ENCODE measurements at places on chromosomes 2 and 18.

- DNase-seq = no peak
Measured at GRCh38 chr2:151071382-151071781, 190.3 kb downstream of the RBM43 start.

DNA sequence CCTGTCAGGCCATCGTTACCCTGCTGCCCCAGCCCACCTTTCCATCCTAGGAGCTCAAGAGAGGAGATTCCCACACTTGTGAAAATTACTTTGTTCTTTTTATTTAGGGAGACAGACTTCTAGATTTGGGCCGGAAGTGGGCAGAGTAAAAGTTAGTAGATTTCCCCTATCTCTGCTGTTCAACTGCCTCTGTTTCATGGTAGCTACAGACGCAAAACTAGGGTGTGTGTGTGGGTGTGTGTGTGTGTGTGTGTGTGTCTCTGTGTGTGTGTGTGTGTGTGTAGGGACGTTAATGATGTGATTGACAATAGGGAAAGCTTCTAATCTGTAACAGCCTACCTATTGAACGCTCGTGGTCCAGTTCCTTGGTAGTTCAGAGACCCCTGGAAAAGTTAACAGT lies 438 bp downstream of the PSMA8 start:
- no peak for DNase-seq

DNA sequence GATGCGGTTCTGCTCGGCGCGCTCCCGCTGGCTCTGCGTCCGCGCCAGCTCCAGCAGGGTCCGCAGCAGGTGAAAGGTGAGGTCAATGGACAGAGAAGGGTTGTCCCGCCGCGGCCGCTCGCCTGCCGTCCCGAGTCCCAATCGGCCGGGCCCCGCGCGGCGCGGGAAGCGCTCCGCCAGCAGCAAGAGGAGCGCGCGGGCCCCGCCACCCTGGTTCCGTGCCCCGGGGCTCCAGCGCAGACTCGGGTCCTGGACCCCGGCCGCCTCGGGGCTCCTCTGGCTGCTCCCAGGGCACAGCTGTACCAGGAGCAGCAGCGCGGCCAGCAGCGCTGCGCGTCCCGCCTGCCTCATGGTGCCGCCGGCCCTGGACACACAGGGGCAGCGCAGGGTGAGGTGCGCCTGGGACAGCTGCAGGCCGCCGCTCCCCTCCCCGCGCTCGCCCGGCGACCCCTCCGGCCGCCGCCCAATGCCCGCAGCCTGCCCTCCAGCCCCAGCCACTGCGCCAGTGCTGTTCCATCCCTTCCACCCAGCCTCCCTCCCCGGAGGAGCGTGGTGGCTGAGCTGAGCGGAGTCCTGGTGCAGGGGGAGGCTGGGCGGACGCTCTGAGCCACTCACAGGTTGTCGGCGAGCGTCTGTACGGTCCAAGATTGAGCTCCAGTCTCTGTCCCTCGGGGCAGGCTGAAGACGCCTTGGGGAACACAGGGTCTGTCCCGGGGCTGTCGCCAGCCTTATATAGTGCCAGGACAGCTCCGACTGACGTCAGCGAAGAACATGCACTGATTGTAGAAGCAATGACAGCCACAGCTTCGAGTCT lies 493 bp downstream of the UCN start:
- DNase-seq = no peak

DNA sequence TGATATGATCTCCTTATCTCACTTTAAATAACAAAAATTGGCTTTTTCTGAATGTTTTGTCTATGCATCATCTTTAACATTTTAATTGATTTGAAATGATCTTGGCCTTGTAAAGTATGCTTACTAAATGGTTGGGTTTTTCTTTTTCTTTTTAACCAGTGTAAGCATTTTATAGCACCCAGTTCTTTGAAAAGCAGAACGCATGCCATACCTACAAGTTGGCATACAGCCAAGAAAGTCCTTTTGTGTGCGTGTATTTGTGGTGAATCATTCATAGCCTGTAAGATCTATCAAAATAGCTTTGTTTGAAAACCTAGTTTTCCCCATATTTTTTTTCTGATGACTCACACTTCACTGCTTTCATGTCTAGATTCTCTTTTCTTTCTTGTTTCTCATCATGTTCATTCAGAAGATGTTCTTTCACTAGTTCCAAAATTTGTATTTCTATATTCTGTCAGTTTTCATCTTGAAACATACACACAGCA lies 4.1 kb upstream of the VRK2 start:
- peak; percentile 13 for DNase-seq

GRCh38 chr18:36850527-36851201 lies 21.7 kb downstream of the KIAA1328 start:
- peak; percentile 53 for DNase-seq

DNA sequence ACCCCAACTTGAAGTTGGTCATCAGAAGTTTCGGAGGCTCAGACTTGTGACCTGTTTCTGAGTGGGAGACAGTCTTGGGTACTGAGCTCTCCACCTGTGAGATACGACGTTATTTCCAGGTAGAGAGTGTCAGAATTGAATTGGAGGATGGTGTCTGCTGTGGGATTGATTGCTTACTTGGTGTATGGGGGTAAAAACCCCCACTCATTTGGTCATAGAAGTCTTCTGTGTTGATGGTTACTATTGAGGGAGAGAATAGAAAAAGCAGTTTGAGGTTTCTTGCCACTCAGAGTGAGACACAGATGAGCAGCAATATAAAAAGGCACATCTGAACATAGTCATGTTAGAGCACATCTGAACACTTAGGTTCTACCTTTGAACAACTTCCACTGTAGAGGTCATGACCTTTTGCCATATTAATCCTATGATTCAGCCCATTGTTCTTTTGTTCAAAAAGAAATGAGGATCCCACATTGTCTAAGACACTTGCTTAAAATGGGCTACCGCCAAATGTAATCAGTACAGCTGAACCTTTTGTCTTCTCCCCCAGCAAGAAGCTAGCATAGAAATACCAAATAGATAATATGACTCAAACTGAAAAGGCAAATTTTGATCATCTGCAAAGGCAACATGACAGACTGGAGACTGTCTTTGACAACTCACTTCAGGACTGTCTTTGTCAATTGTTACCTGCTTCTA lies 73.3 kb downstream of the NAB1 start:
- DNase-seq = no peak

GRCh38 chr18:75376004-75376403 lies 51.5 kb downstream of the SMIM21 start:
- DNase-seq = no peak

DNA sequence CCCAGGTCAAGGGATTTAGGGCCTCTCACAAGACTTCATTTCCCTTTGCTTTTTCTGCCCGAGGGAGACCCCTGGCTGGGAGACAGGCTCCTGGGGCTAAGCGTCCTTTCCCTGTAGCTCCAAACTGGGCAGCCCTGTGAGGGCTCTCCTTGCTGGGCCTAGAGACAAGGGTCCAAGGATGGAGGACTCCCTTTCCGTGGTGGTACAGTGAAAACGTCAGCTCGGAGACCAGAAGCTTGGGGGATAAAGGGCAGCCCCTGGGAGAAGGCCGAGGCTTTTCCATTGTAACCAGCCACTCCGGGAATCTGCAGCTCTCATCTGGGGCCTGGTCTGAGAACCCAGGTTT lies 2.3 kb downstream of the SIX2 start:
- no peak for DNase-seq

GRCh38 chr2:128505150-128505490 lies 186.5 kb upstream of the HS6ST1 start:
- DNase-seq = no peak

GRCh38 chr2:170848587-170848986 lies 31.9 kb downstream of the GAD1 start:
- no peak for DNase-seq

DNA sequence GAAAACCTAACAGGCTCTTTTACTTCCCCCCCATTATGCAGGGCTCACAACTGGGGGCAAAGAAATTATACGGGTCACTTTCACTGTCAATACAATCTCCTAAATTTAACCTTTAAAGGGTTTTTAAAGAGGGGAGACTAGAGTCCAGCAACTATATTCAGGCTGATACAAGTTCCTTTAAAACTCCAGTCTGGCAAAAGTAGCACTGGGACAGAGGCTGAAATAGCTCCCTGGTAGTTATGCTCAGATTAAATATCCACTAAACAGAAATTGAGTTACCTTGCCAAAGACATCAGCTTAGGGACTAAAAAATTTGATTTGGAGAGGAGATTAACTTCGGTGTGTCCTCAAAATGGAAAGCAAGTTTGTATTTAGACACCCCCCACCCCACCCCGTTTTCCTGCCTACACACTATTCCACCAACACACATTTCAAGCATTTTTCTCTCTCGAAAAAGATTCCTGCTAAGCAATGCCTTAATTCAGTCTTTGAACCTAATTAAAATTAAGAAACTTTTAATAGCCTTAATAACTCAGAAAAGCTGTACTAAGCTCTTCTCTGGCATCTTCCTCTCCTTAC lies 127.2 kb downstream of the OSBPL1A start:
- DNase-seq = no peak

- DNase-seq = peak; percentile 67
Measured at GRCh38 chr2:196168181-196168580, 3.2 kb downstream of the STK17B start.

DNA sequence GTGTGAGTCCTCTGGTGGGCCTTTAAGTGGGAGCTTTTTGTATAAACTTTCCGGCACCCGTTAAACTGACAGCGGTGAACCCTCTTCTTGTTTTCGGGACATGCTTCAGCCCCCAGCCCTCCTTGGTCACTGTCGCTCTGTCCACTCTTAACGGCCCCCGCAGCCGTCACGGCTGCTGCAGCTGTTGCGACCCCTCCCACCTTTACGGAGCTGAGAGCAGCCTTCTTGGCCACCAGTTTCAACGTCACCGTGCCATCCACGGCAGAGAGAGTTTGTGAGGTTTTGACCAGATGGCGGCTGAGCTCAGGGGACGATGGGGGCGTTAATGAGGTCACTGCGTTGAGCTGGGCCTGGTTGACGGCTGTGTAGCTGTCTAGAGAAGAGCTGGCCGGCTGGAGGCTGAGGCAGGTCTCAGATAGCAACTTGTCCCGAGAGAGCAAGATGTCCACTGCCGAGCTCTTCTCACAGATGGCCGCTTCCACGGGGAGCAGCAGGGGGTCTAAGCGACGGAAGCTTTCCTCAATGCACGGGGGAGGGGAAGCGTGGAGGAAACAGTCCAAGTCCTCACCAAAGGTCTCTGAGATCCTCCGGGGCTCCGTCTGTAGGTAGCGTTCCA lies 41.9 kb downstream of the KLF7 start:
- DNase-seq = no peak

- DNase-seq = no peak
Measured at GRCh38 chr2:74010087-74010541, 25.4 kb downstream of the TET3 start.

GRCh38 chr2:136143603-136144451 lies 25.9 kb upstream of the CXCR4 start:
- DNase-seq = peak; percentile 11

DNA sequence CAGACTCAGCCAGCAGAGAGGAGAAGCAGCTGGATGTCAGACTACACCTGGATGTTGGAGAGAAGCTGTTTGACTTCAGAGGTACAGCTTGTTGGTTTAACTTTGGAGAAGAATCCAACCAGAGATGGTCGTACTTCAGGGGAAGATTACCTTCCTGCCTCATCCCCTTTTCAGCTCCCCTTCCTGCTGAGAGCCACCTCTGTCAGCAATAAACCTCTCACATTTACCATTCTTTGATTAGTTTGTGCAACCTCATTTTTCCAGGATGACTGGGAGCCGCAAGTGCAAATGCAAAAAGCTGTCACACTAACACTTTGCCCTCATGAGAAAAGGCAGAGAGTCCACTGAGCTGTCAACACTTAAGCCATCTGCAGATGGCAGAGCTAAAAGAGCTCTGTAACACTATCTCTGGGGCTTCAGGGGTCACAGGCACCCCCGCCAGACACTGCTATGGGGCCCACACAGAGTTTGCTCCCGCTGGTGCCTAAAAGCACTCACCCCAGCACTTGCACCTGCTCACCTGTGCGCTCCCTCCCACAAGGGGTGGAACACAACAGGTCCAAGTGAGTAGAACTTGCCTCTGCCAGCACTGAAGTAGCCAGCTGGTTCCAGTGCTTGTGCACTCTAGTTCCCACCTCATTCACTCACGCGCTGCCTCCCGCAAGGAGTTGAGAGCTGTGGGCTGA lies 391.7 kb downstream of the METTL4 start:
- no peak for DNase-seq

- DNase-seq = no peak
Measured at GRCh38 chr2:72210470-72210869, 62.8 kb upstream of the CYP26B1 start.

- no peak for DNase-seq
Measured at GRCh38 chr2:28665041-28665704, 86.5 kb upstream of the PPP1CB start.

GRCh38 chr2:217247476-217247875 lies 387.6 kb upstream of the TNP1 start:
- DNase-seq = no peak

GRCh38 chr2:234968631-234969305 lies 17.0 kb downstream of the SH3BP4 start:
- no peak for DNase-seq

DNA sequence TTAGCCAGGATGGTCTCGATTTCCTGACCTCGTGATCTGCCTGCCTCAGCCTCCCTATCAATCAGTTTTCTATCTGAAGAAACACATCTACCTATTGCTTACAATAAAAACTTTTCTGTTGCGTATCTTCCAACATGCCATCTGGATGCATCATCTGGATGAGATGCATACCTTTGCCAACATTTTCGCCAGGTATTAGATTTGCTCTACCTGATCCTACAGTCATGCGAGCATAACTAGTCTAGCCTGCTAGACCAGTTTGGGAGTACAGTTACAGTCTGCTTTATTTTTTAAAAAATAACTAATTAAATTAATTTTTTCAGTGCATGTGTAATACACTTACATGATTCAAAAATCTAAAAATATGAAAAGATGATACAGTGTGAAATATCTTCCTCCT lies 334.0 kb upstream of the MEX3C start:
- DNase-seq = no peak

DNA sequence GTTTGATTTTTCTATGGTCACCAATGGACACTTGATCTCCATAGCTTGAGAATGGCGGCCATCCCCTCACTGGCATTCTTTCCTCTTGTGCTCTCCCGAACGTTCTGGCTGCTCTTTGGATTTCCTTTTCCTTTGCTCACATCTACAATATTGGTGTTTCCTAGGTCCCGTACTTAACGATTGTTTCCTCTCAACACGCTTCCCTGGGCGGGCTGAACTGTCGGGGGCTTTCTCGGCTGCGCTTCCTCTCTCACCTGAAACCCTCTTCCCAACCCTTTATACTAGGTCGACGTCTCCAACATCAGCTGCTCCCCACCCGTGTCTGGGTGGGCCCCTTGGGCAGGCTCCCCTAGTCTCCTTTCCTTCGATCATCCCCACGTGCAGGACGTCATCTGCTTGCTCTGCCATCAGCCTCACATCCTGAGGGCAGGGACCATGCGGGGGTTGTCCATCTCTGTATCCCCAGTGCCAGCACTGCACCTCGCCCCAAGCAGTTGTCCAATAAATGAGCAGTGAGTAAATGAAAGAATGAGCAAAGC lies 634 bp upstream of the DIS3L2 start:
- DNase-seq = no peak
